ENCODE measurements at places on chromosomes 11 and 22.

DNA sequence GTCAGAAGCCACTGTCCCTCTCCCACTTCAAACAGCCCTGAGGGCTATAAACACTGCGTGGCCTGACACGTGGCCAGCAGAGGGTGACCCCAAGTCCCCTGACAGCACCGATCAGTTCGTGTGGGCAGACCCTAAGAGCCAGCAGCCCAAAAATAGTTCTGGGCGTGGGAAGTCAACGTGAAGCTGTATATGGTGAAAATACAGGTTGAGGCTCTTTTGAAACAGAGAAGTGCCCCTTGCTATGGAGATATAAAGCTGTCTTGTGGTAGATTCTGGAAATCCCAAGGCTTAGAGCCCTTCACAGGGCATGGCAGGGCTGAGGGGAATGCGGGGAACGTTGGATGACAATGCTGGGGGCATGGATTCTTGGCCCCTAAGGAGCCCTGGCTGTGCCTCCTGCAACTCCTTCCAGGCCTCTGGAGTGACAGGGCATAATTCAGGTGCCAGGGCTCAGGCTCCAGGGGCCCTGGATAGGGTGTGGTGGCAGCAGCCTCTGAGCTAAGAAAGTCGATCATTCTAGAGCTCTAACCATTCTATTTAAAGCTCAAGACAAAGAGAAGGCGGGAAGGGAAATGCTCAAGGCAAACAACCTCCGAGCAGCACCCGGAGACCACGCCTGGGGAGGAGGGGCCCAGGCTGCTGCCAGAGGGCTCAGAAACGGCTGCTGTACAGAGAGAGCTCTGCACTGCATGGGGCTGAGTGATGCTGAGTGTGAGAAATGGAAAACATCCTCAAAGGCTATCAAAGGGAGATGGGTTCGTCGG, 60.4 kb upstream of the CD5 start:
- peak; percentile 46 for DNase-seq

DNA sequence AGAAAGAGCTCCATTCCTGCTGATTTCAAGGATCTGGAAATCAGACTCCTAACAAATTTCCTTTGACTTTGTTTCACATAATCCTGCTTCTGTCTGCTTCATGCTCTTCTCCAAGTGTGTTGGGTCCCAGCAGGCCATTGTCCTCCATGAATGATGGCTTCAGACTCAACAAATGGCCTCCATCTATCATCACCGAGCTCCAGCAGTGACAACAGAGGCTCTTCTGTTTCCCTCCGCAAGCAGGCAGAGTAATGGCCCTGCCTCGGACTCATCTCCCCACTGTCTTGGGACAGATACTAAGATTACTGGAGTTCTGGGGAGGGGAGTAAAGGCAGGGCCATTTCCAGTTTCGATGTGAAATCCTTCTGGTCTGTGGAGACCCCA, 127.3 kb downstream of the TENM4 start:
- no peak for DNase-seq

DNA sequence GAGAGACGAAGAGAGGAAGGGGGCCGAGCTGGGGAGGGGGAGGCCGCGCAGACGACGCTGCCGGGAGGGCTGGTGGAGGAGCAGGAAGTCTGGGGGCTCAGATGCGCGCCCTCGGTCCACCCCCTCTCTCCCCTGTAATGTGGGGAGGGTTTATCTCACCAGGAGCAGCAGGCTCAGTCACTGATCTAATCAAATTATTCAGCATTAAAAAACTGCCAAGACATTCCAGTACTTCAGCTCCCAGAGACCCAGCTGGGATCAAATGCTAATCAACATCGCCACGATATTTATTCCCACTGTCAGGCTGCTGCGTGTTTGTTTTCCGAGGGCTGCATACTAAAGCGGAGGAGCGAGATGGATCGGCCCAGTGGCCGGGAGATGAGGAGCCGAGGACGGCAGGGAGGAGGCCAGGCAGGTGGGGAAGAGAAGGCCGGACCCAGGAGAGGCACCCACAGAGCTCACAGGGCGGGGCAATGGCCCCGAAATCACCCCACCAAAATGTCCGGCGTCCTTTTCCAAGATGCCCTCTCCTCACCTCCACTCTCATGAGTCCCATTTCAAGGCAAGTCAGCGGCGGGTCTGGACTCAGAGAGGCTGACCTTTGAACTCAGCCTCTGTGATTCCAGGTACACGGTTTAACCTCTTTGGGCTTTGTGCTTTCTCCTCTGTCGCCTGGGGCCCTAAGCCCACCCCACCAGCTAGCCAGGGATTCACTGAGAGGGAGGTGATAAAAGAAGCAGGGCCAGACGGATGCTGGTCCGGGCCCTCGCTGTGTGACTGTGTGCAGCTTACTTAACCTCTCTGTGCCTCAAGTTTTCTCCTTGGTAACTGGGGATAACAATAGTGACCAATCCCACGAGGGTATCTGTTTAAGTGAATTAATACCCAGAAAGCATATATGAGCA, 502.1 kb downstream of the MN1 start:
- DNase-seq, result no peak

- no peak for DNase-seq
Measured at GRCh38 chr11:112811783-112812182, 149.4 kb upstream of the NCAM1 start.

DNA sequence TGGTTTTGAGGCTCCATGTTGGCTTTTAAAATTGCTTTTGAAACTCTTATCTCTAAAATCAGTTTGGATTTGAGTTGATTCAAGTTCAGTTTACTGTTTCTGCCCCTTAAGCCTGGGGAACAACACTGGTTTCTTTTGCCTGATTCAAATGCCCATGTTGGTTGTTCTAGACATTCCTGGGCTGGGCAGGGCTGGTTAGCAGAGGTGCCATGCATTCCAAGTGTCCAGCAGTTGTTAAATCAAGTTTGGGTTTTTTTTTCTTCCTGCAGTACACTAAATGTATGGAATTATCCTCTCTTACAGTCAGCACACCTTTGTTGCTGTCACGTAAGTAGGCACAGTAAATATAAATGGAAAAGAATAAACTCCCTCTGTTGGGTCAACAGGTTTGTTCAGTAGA, 67.2 kb upstream of the MTMR2 start:
- DNase-seq, result no peak

DNA sequence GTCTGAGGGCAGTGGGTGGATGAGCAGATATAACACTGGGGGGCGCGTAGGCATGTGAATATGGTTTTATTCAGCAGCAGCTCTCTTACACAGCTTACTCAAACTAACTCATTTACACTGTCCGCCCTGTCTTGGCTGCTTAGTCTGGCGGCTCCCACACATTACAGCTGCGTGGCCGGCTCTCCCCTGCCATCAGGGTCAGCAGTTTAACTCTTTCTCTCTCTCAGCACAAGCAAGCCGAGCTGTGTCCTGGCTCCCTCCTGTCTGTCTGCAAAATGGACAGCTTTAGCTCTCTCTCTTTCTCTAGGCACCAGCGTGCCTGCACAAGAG, 1310.1 kb upstream of the RAG2 start:
- DNase-seq, result no peak

- no peak for DNase-seq
Measured at GRCh38 chr11:78514922-78515502, 59.7 kb downstream of the NARS2 start.

- DNase-seq, result no peak
Measured at GRCh38 chr22:43714104-43714503, 98.0 kb downstream of the EFCAB6 start.

DNA sequence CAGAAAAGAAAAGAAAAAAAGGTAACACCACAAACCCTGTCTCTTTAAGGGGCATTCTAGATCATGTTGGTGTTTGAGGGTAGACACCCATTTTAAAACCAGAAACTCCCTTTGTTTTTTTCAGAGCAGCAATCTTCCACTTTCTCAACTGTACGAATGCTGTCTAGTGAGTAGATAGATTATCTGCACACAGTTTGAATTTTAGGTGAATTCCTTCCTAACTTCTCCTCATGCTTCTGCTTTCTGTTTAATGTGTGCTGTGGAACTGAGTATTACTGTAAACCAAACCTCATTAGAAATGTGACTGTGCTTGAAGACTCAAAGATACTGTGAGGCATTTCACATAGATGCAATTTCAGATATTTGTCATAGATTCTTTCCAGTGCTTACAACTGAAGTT, 102.4 kb downstream of the PRMT3 start:
- no peak for DNase-seq

DNA sequence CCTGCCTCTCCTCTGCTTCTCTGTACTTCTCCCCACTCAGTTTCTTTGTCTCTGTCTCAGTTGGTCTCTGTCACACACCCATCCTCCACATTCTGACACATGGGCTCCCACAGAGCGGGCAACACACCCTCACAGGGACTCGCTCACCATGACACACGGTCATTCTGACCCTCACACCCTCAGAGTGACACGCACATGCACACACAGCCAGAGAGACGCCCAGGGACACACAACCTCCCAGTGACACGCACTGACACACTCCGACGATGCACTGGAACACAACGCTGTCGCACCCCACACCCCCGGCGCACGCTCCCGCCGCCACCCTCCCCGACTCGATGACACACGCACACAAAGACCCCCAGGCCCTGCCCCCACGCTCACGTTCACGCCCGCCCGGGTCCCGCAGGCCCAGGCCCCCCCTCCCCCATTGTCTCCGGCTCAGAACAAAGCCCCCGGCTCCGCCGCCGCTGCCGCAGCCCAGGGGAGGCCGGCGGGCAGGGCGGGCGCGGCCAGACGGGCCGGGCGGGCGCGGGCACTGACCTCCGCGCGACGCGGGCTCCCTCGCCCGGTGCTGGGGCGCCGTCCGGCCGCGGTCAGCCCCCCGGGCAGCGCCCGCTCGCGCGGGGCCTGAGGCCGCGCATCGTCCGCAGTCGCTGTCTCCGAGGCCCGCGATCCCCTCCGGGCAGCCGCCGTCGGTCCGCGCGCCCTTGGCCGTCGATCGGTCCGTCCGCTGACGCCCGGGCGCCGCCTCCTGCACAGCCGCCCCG, 404 bp downstream of the DCHS1 start:
- peak; percentile 66 for DNase-seq

DNA sequence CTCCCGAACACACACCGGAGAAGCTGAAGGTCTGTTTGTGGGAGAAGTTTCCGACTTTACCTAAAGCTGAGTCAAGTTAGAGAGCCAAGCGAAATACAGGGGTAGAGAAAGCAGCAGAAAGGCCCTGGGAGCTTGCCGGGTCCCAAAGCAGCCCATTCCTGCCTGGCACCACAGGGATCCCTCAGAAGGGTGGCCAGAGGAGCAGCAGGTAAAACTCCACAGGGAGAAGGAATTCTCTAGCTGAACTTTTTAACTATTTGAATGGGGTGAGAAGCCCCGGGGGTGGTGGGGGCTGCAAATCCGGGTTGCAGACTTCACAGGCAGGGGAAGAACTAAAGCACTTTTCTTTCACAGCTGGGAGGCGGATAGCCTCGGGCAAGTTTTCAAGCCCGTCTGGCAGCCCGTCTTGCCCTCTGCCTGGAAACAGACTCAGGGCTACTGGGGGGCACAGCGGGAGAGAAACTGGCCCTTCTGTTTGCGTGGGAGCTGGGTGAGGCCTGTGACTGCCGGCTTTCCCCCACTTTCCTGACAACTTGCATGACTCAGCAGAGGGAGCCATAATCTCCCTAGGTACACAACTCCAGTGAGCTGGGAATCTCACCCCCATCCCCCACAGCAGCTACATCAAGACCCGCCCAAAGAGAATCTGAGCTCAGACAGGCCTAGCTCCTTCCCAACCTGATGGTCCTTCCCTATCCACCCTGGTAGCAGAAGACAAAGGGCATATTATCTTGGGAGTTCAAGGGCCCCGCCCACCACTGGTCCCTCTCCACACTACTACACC, 311.0 kb downstream of the SBF2 start:
- DNase-seq, result no peak

DNA sequence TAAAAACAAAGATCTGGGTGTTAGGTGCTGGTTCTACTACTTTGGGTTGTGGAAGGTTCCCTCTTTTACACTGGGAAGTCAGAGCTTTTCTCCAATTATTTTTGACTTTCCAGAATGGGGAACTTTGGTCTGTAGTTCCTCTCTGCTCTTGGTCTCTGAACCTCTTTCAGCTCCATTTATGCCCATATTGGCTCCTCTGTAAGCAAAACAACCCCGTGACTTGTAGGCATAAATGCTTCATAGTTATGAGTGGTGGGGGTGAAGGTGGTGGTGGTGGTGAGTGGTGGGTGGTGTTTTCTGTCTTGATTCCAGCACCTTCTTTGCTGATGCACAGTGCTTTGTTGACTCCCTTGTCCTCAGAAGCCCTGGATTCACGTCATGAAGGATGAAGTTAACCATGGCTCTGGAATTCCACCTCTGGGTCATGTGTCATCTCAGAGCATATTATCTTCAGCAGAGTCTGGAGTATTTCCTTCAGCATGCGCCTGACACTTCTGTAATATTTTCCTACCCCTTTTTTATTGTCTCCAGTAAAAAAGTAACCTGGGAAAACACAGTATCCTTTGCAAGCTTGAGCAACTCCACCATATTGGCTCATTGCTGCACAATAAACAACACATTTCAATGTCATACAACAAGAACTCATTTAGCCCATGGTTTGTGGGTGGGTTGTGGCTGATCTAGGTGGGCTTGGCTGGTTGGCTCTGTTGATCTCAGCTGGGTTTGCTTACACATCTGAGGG, 24.1 kb upstream of the GRK3 start:
- no peak for DNase-seq

DNA sequence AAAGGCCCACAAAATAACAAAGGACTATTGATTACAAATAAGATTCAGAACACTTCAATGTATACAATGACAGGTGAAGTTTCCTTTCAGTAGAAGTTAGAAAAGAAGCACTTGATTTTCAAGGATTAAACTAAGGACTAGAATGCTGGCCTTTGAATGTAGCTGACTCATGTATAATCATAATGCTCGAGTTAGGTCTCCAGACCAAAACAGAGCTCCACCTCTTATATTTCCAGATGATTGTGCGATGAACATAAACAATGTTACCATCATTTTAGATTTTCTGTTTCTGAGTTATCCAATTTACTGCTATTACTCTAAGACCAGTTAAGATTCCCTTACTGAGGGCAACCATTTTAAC, 40.4 kb upstream of the RAPSN start:
- no peak for DNase-seq

GRCh38 chr11:21711341-21711740, 481.5 kb upstream of the ANO5 start:
- DNase-seq, result no peak

DNA sequence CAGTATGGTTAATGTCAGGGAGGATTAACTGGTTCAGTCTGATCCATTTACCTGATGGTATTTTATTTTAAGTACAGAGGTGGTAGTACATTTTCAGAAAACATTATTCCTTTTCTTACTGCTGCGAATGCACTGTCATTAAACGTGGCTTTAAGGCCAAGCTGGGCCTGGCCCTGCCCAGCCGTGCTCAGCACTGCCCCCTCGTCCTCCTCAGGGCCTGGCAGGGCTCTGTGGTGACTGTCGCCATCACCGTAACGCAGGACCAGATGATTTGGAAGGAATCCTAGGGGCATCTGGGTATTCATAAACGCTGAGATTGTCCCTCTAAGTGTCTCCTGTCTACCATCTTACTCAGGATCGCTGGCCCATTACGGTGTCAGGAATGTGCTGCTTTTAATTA, 302.0 kb downstream of the TBC1D22A start:
- DNase-seq, result no peak

GRCh38 chr22:39717099-39717498, 146.5 kb downstream of the CACNA1I start:
- no peak for DNase-seq

GRCh38 chr11:27254744-27255446, 108.1 kb downstream of the CCDC34 start:
- DNase-seq, result no peak

GRCh38 chr11:111836721-111837120, 34.7 kb downstream of the ALG9 start:
- DNase-seq, result no peak
